ENCODE measurements at places on chromosomes 1 and 21.

GRCh38 chr1:176602388-176603004 lies 139.5 kb downstream of the PAPPA2 start:
- no peak for DNase-seq

GRCh38 chr1:185566995-185567394 lies 167.2 kb upstream of the HMCN1 start:
- DNase-seq = peak; percentile 92

DNA sequence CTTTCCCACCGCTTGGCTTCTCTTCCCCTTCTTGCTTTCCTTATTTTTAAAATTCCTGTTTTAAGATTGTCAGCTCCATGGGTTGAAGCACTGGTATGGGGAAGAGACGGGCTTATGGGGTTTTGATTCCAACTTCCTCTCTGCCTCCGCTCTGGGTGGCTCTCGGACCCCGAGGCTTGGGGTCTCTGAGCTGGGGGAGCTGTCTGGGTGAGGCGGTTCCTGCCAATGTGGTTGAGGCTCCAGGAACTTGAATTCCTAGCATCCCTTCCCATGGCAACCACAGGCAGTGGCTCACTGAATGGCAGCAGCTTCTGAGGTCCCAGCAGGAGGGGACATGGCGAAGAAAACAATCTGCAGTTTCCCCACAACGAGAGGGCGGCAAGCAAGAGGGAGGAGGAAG lies 83.1 kb upstream of the C1orf174 start:
- DNase-seq = no peak

- no peak for DNase-seq
Observed at GRCh38 chr1:31959521-31960340, 21.6 kb upstream of the PTP4A2 start.

- DNase-seq = no peak
Observed at GRCh38 chr1:17104782-17105181, 14.5 kb downstream of the PADI2 start.

Data from common myeloid progenitor, CD34-positive (primary cell).